Putamen (tissue), 1 donor: ENCODE measurements at places on chromosomes 7 and 10.
A peak's percentile ranks its signal among the peaks of the same experiment; 100 is the strongest.

DNA sequence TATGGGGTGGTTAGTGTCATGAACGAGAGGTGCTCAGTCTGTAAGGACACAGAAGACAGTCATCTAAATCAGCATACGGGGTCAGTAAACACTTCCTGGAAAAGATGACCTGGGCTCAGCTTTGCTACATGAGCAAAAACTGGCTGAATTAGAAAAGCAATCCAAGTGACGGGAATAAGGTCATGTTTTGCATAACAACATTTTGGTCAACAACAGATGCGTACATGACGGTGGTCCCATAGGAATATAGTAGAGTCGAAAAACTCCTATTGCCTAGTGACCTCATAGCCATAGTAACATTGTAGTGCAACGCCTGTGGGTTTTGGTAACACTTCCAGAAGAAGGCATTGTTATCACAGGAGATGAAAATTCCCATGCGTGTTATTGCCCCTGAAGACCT, 92.9 kb downstream of the CTNNA3 start:
- DNase-seq: no peak

- DNase-seq: no peak
These were observed 78.7 kb downstream of the MYOF start for GRCh38 chr10:93403152-93404047.

GRCh38 chr7:2478800-2479199, 2.6 kb upstream of the GRIFIN start:
- no peak for DNase-seq

DNA sequence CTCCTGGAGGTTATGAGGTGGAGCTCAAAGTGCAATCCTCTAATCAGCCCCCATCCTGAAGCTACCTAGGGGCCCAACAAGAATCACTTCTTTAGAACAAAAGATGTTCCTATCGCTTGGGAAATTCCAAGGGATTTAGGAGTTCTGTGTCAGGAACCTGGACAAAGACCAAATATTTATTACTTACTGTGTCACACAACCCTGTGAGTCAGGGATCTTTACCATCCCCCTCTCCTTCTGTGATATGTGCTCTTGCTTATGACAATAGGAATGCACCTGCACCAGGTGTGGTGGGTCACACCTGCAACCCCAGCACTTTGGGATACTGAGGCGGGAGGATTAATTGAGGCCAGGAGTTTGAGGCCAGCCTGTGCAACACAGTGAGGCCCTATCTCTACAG, 485.8 kb downstream of the PLXDC2 start:
- DNase-seq: no peak

GRCh38 chr10:47371629-47372485, 12.2 kb downstream of the ZNF488 start:
- DNase-seq: no peak

DNA sequence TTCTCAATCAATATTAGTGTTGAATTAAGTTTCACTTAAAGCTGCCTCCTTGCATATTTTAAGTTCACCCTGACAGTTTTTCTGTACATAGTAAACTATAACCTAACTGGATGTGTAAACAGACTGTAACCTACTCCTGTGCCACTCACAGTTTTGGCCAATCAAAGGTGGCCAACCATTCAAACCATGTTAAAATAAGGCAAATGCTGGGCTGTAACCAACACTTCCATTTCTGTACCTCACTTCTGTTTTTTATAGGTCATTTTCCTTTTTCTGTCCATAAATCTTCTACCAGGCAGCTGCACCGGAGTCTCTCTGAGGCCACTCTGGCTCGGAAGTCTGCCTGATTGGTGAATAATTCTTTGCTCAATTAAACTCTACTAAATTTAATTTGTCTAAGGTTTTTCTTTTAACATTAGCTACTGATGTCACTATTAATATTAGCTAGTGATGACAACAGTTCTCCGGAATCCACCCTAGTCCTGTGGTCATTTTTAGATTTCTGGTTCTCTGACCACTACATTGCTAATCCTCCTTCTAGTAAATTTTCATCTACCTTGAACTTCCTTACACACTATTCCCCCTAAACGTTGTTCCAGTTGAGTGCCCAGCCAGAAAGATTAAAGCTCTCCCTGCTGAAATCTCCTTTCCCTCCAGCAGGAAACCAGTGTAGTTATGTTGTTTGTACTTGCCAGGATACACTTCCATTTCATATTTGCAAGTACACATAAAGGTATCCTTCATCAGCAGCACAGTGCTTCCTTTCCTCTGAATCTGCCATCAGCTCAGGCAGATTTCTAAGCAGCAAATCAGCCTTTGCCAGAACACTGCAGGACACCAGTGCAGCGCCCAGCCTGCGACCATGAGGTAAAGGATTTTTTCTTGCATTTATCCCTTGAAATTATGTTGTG, 18.6 kb upstream of the IFIT2 start:
- DNase-seq: no peak

GRCh38 chr10:37856881-37857286, 526 bp downstream of the ZNF248 start:
- no peak for DNase-seq

DNA sequence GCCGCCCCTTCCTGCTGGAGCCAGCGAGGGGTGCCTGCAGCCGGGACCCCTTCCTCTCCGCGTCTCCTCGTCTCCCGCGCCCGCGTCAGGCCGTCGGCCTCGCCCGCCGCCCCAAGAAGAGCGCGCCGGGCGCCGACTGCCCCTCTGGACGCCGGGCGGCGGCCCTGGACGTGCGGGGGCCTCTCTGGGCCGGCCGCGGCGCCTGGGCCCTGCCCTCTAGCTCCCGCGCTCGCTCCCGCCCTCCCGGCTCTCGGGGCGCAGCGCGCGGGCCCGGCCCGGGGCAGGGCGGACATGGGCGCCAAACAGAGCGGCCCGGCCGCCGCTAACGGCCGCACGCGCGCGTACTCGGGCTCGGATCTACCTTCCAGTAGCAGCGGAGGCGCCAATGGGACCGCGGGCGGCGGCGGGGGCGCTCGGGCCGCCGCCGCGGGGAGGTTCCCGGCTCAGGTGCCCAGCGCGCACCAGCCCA, 704 bp downstream of the ZNRF2 start:
- DNase-seq: peak; percentile 39

DNA sequence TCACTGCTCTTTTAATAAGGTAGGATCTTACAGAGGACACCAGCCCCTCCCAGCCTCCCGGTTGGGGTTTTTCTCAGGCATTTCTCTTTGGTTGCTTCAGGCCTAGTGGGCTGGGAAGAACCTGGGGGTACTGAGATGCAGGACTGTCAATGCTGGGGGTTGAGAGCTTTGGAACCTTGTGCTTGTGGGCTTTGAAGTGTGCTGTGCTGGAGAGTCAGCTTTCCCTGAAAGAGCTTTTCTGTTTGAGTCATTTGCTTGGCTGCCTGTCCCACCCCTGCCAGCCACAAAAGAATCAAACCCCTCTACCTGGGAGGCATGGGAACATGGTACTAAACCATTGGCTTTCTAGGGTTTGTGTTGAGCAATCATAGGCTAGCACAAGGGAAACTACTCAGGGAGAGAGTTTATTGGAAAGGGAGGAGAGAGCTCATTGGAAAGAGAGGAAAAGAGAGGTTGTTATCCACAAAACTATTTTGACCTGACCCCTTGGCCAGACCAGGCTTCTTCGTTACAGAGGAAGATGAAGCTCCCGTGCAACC, 1.4 kb downstream of the SCD start:
- no peak for DNase-seq

DNA sequence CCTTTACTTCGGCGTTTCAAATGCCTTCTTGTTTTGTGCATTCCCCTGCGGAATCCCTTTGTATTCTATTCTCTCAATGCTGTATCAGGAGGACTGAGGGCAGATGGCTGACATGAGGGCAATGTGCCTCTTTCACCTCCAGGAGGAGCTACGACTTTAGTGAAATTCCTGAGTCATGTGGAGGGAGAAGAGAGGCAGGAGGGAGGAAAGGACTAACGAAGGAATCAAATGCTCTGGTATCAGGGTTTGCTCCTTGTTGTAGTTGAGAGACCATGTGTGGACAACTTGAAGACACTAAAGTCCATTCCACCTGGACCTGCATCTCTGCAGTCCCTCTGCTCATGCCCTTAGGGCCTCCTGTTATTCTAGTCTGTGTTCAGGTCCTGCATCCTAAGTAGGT, 40.2 kb upstream of the PRSS58 start:
- DNase-seq: no peak

GRCh38 chr7:20449176-20449575, 118.5 kb downstream of the ITGB8 start:
- no peak for DNase-seq

DNA sequence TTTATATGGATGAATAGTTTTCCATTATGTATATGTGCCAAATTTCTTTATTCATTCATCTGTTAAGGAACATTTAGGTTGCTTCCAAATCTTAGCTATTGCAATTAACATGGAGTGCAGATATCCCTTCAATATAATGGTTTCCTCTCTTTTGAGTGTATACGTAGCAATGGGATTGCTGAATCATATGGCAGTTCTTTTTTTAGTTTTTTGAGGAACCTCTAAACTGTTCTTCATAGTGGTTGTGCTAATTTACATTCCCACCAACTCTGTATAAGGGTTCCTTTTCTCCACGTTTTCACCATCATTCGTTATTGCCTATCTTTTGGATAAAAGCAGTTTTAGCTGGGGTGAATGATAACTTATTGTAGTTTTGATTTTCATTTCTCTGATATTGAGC, 46.5 kb downstream of the FAS start:
- DNase-seq: no peak

GRCh38 chr10:22320591-22321155, at the start of gene BMI1:
Gene BMI1, plus strand, starts transcription at chr10:22321099. Its CDS starts 5,351 bp downstream, at chr10:22326450.
- DNase-seq: no peak

DNA sequence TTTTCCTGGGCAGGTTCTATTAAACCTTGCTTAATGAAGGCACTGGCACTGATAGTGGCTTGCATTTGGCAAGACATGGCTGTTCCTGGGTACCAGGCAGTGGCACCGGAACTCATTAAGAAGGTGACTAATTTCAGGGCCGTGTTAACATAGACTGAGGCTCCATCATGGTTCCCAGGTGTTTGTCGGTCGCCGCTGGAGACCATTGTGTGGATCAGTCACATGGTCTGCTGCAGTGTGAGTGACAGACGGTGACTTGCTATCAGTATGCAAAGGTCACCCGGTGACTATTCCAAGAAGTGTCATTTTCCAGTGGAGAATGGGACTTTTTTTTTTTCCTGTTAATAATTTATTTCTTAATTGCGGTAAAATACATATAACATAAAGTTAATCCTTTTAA, 106.3 kb downstream of the INSYN2A start:
- no peak for DNase-seq

DNA sequence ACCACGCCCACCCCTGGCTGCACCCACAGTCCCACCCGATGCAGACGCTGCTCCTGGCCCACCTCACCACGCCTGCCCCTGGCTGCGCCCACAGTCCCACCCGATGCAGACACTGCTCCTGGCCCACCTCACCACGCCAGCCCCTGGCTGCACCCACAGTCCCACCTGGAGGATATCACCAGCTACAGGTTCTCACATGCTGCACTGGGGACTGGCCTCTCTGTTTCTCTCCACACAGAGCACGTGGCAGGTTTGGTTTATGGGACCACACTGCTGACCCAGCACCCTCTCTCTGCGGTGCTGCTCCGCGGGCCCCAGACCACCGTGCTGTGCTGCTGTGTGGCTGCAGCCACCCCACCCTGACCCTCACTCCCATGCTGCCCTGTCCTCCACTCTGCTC, 120.9 kb downstream of the VIPR2 start:
- no peak for DNase-seq

DNA sequence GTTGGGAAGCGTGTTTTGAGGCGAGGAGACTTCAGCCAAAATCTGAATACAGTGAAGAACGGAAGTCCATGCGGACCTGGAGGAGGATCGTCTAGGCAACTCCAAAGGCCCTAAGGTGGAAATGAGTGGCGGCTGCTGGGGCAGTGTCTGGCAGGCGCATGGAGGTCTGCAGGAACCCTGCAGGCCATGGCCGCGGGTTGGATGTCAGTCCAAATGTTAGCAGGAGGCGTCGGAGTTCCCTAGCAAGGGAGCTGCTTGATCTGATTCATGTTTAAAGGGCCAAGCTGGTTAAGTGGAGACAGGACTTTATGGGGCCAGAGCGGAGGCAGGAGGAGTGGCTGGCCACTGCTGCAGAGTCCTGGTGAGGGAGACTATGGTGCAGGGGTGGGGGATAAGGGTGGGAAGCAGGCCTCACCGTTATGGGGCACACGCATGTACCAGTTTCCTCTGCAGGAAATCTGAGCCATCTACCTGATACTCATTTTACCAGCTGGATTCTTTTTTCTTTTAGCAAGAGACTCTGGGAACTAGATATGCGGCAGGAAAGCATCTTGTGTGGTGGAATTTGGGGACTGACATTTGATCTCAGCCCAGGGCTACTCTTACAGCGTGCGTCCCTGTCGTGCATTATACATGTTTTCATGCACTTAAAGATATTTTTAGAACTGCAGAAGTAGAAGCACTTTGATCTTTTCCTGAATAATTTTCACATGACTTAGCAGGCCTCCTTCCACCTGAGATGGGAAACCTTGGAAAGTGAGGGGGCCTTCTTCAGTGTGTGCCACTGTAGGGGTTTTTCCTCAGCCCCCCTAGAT, 6.6 kb upstream of the REPIN1 start:
- DNase-seq: no peak

DNA sequence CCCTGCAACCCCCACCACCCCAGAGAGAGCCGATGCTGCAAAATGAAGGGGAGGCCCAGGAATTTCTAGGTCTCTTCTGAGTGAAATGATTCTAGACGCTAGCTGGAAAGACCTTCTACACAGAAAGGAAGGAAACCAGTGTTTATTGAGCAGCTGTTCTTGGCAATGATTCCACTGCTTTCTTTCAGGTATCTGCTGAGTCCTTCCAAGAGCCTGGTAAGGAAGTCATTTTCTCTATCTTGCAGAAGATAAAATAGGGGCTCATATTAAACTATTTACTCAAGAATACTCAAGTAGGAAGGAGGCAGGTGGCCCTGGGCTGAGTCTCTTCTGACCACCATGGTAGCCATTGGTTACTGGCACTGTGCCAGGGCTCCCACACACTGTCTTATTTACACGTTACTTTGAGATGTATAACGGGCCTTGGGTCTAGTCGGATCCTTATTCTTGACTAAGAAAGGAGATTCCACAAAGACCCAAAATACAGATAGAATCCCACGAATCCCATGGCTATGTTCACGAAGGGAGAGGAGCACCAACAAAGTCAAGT, 112.1 kb downstream of the GALNT11 start:
- DNase-seq: no peak

- no peak for DNase-seq
These were observed 8.6 kb downstream of the KCNH2 start for GRCh38 chr7:150969475-150969874.

DNA sequence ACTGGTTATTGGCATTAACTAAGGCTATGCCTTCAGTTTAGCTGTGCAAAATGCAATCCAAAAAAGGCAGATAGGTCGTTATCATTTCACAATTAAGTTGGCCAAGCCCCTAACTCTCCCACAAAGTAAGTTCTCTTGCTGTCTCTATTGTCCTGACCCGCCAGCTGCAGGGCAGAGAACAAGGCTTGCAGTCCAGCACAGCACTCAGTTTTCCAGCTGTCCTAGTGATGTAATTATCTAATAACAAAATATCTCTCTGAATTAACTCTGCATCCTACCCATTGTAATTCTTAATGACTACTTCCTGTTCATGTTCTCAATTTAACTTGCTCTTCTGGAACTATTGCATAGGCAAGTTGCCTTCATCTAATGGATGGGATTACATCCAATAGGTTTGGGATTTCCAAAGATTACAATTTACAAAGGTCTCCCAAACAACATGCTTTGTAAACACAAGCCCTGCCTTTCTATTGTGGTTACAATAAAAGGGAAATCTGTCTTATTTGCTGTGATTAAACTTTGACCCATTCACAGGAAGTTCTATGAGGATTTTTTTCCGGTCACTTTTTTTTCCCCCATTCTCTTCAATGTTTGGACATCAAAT, 55.2 kb downstream of the CDK6 start:
- DNase-seq: peak; percentile 86

GRCh38 chr10:8360365-8360764, 305.9 kb downstream of the GATA3 start:
- DNase-seq: no peak

GRCh38 chr7:112819536-112819935, 29.3 kb upstream of the TMEM168 start:
- no peak for DNase-seq
